ENCODE measurements at places on chromosomes 6 and 20. TPM values are rescaled to one million over a fixed set of nuclear protein-coding genes. Genes with fewer than 3 reads are reported as not detected.

AIF1 gene
- total RNA-seq: 0.48 TPM

GRCh38 chr6:37145443-37145842 lies 24.5 kb upstream of the PIM1 start:
- no peak for DNase-seq

DNA sequence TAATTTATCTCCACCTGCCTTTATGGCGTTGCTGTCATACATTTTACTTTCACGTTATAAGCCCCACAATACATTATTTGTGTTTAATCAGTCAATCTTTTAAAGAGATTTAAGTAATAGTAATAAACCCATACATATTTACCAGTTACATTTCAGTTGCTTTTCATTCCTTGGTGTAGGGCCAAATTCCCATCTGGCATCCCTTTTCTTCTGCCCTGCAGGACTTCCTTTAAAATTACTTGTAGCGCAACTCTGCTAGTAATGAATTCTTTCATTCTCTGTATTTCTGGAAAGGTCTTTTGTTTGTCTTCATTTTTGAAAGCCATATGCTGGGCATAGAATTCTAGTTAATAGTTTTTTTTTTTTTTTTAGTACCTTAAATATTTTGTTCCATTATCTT lies 24.9 kb downstream of the ZNF334 start:
- no peak for DNase-seq

- no peak for DNase-seq
Observed at GRCh38 chr6:129114636-129115391, 231.9 kb downstream of the LAMA2 start.

KIF25 gene
- total RNA-seq: 0.15 TPM

DNA sequence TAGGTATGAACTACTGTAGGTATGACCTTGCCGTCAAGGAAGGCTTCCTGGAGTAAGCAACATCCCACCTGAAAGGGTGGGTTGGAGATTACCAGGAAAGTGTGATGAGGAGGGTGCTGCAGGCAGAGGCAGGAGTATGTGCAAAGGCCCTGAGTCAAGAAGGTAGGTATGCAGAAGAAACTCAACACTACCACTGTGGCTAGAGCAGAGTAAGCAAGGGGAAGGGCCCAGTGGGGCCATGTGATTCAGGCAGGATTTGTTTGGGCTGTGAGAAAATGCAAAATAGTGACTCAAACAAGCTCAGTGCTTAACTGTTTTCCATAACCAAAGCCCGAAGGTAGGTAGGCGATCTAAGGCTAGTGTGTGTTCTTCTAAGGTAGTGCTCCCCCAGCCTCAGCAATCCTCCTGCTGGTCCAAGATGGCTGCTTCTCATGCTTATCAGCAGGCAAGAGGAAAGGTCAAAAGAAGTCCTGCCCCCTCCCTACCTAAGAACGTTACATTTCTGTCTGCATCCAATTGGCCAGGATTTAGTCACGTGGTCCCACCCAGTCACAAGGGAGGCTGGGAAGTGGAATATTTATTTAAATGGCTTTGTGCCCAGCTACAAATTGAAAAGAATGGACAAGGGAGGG lies 36.2 kb upstream of the HMGA1 start:
- peak; percentile 76 for DNase-seq

GRCh38 chr20:54345301-54345724 lies 130.1 kb upstream of the DOK5 start:
- DNase-seq: no peak

- DNase-seq: no peak
Observed at GRCh38 chr6:7468382-7469081, 72.9 kb upstream of the DSP start.

- DNase-seq: no peak
Observed at GRCh38 chr20:25283221-25283951, 35.5 kb downstream of the PYGB start.

CST5 gene
- not detected for total RNA-seq

DNA sequence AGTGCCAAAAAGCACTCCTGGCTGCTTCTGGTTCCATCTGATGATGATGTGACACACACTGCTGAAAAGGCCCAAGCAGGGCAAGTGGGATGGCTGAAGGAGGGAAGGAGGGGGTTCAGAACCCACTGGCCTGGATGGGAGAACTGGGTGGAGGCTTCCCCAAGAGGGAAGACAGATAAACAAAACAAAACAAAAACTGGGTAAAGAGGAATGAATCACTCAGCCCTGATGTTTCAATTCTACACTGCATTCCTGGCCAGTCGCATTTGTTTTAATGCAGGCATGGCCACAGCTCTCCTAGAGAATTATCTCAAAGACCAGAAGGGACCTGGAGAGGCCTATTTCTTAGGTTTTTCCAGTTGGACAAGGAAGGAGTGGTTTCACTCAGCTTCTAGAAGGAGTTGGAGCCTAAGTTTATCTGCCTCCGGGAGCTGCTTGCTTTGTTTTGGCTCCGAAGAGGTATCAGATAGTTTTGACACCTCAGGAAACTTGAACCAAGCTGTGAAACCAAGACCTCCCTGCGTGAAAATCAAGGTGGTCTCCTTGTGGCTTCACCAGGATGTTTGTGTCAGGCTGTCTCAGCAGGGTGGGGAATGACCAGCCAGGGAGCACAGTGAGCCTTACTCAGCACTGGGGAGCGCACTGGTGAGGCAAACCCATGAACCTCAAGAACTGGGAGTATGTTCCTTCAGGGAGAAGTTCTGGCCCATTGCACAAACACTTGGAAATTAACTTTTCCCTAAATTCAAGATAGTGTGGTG lies 16.1 kb downstream of the TTPAL start:
- DNase-seq: no peak

DNA sequence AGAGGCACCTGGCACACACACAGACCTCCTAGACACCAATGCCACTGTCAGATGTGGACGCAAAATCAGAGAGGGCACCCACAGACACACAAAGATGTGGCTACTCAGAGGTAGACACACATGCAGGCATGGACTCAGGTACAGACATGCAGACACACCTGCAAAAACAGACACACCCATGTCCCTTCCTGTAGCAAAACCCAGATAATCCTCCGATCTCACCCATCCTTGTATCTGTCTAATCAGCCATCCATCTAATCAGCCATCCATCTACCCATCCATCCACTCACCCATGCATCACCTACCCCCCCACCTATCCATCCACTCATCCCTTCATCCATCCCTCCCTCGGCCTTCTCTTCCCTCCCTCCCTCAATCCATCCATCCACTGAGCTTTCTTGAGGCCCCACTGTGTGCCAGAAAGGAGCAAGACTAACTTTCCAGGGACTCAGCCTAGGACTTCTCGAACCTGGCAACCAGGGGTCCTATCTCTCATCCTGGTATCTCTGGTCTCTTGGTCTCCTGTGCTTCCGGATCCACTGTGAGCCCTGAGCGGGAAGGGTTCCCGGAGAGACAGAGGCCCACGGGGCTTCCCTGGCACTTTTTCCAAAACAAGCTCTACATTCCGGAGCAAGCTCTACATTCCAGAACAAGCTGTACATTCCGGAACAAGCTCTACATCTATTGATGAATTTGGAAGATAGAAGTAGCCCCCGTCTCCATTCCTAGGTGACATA lies 1.1 kb upstream of the TGM2 start:
- no peak for DNase-seq

DNA sequence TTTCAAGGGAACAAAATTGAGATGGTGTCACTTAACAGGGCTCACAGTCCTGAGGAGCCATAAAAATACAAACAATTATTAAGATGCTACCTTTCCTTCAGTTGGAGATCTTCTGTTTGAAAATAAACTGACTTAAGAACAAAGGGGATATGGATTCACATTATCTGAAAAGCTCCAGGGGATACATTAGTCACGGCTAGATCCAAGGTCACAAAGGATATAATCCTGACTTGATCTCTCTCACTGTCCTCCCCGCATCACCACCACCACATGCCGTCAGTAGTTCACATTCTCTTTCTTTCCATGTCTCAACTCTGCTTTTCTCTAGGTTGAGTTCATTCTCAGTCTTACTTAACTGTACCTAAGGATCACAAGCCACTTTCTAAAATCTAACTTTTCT lies 530.4 kb upstream of the MARCKS start:
- DNase-seq: no peak

DNA sequence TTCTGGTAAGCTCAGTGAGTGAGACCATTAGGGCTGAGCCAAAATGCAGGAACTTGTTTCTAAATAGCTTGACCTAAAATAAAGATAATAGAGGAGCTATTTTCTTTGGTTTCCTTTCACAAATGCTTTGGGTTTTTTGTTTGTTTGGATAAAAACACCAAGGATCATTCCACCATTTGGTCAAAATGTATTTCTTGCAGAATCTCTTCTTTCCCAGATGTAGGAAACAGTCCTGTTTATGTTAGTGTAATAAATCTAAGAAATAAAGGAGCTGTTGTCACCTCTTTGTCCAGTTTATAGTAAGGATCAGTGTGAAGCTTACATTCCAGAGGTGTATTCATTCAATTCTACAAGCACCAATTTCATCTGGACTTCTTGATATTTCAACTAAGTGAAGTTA lies 297.8 kb downstream of the GJA1 start:
- no peak for DNase-seq

ULBP3 gene
- total RNA-seq: 1.9 TPM

DNA sequence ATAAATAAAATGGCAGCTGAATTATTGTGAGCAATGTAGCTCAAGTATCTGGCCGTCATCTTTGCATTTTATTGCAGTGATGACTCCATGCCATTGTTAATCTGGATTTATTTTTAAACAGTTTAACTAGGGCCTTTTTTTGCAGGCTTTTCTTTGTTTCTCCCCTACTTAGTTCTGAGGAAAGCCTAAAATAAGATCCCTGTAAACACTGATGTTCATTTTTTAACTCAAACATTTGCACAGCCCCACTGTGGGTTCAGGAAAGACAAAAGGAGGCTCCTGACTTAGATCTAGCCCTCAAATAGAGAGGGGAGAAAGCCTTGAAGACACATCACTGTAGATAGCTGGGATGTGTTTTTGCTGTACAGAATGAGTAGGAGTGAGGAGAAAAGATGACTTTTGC lies 69.2 kb downstream of the PLEKHG1 start:
- no peak for DNase-seq

CST1 gene
- total RNA-seq: 10.5 TPM

ZC2HC1B gene
- not detected for total RNA-seq

DNA sequence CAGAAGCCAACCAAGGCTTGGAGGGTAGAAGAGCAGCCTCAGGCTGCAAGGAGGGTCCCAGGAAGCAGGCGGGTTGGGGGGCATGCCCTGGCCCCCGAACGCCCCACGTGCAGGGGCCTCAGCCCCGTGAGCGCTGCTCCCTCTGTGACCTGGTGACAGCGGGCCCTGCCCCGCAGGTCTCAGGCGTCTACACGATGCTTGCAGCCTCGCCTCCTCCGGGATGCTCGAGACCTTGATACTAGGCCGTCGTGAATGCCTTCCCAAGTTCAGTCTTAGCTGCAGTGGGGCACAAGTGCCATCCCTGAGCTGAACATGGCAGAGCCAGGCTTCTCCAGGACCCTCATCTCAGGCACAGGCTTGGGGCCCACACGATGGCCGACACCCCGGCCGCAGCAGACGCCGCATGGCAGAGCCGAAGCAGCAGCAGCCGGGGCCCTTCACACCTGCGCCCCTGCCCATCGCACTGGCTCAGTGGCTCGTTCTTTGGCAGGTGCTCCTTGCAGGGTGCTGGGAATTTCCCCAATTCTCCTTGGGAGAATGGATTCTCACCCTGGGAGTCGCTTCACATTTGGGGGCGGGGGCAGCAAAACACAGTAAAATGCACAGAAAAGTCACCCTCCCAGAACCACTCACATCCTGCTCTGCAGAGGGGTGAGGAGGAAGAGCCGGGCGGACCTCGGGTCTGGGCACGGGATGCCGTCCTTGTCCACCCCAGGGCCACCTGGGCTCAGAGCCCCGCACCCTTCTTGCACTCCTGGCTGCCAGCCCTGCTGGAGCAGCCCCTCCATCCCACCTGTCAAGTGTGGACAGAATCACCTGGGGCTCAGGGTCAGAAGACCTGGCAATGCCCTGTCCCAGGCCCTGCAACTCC lies 161.8 kb downstream of the DLL1 start:
- peak; percentile 43 for DNase-seq

GRCh38 chr20:3101737-3102574 lies 17.4 kb upstream of the AVP start:
- DNase-seq: no peak

GRCh38 chr20:23142162-23143050 lies 56.3 kb upstream of the CD93 start:
- no peak for DNase-seq

DNA sequence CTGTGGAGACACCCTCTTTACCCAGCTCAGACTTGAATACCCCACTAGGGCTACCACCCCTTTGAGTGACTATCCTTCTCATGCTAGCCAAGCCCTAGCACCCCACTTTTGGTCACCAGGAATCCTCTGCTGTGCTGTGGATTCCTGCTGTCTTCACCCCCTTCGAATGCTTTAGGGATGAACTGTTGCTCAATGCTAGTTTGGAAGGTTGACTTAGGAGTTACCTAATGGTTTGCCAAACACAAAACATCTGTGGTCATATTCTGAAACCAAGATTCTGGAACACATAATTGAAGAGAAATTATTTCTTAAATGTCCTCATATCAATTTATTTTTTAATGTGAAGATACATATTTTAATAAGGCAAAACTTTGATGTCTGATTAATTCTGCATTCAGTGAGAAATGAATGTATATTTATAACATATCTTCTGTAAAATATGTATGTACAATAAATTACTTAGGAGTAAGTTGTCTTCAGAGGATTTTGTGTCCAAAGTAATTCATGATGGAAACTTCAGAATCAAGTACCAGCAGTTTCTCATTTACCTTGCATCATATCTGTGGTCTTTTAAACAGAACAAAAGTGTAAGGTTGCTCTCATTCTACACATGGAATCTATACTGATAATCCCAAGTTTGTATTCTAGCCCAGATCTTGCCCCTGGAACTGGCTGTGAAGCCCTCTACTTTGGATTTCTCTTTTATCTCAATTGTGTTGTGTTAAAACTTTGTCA lies 46.9 kb downstream of the TMEM200A start:
- no peak for DNase-seq

- DNase-seq: peak; percentile 78
Observed at GRCh38 chr6:31728767-31729514, at the start of gene DDAH2. TSS of gene DDAH2 (minus strand) at chr6:31729299. CDS start at chr6:31729161, 138 bp downstream.

CRISP3 gene
- not detected for total RNA-seq

DNA sequence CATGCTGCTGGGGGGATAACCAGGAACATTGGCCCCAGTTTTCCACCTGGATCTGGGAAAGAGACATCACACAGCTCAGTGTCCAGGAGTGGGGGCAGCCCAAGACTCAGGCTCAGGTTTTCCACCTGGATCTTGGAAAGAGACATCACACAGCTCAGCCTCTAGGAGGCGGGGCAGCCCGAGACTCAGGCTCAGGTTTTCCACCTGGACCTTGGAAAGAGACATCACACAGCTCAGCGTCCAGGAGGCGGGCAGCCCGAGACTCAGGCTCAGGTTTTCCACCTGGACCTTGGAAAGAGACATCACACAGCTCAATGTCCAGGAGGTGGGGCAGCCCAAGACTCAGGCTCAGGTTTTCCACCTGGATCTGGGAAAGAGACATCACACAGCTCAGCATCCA lies 361.6 kb downstream of the THBS2 start:
- DNase-seq: peak; percentile 47

GRCh38 chr6:6201200-6201599 lies 119.3 kb downstream of the F13A1 start:
- DNase-seq: no peak

GRCh38 chr6:31651602-31652191 lies 764 bp downstream of the BAG6 start:
- DNase-seq: peak; percentile 94

All from H7 (cell line).